ENCODE measurements at places on chromosomes 11 and 22. TPM values are rescaled to one million over a fixed set of nuclear protein-coding genes. Genes with fewer than 3 reads are reported as not detected.

- H3K36me3 ChIP-seq, result no peaks in the 10 kb centered on the region
- H3K27ac ChIP-seq, result no peak overlapping the region
Measured at GRCh38 chr22:38734421-38735100, 21.2 kb downstream of the SUN2 start.

DNA sequence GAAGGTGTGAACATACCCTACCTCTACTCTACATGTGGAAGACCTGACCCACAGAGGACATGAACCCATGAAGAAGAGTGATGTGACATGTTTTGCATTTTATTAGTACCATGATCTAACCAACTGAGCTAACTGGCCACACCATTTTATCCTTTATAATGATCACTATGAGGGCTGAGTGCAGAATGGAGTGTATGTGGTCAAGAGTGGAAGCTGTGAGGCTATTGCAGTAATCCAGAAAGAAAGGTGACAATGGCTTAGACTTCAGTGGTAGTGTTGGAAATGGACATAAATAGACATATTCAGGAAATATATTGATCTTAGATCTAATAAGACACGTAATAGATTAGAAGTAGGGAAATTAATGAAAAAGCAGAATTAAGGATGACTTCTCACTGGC lies 3.8 kb downstream of the SRSF8 start:
- peaks cover 12% of the 10 kb centered on the region for H3K4me1 ChIP-seq
- H3K27me3 ChIP-seq, result no peaks in the 10 kb centered on the region
- DNase-seq, result no peak
- H3K36me3 ChIP-seq, result no peaks in the 10 kb centered on the region
- H3K4me3 ChIP-seq, result no peak overlapping the region

GRCh38 chr11:70270104-70270876 lies at the start of gene PPFIA1:
Gene PPFIA1, plus strand, starts transcription at chr11:70270690. Its CDS starts 1,483 bp downstream, at chr11:70272173.
- peak within 1 kb of the TSS; percentile 64 for H3K4me3 ChIP-seq
- DNase-seq, result peak; percentile 96
- H3K27ac ChIP-seq, result peak within 1 kb of the TSS; percentile 61
- H3K36me3 ChIP-seq, result no peaks in the 10 kb centered on the region

- H3K27me3 ChIP-seq, result no peaks in the 10 kb centered on the region
- no peaks in the 10 kb centered on the region for H3K4me1 ChIP-seq
- DNase-seq, result no peak
- H3K36me3 ChIP-seq, result no peaks in the 10 kb centered on the region
Measured at GRCh38 chr11:46894506-46894905, 23.8 kb downstream of the LRP4 start.

GRCh38 chr11:132859306-132859705 lies 673.0 kb downstream of the OPCML start:
- no peaks in the 10 kb centered on the region for H3K27me3 ChIP-seq
- no peak overlapping the region for H3K27ac ChIP-seq
- DNase-seq, result no peak
- H3K4me3 ChIP-seq, result no peak overlapping the region
- H3K36me3 ChIP-seq, result no peaks in the 10 kb centered on the region
- H3K4me1 ChIP-seq, result no peaks in the 10 kb centered on the region

DNA sequence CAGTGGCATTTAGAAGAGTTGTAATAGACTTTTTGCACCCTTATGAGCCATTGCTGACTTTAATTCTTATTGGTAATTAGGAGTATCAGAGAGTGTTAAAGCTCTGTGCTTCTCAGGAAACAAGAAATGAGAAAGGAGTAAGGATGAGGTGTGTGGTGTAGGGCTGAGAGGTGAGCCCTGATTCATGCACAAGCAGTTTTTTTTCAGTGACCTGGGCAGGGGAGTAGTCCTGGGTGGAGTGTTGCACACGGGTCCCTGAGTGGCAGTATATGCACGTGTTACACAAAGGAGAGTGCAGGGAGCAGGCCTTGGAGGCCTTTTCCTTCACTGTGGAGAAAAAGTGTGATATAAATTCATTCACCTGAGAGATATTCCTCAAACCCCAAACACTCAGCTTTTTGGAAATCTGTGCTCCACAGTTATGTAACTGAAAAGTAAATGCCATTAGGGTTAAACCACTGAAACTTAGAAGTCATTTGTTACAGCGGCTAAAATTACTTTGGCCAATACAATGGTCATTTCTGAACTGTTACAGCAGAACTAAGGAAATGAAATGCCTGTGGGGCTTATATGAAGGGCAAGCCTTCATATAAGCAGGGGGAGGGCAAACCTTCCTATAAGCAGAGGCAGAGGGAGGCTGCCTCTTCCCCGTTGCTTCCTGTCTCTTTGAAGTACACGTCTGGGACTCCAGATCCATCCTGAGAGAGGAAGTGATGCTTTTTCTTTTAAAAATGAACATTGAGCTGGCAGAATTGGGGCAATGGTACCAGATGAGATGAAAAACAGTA lies 62.6 kb upstream of the OLFML1 start:
- no peak overlapping the region for H3K4me3 ChIP-seq
- no peaks in the 10 kb centered on the region for H3K36me3 ChIP-seq
- no peak for DNase-seq
- H3K27ac ChIP-seq, result no peak overlapping the region

DNA sequence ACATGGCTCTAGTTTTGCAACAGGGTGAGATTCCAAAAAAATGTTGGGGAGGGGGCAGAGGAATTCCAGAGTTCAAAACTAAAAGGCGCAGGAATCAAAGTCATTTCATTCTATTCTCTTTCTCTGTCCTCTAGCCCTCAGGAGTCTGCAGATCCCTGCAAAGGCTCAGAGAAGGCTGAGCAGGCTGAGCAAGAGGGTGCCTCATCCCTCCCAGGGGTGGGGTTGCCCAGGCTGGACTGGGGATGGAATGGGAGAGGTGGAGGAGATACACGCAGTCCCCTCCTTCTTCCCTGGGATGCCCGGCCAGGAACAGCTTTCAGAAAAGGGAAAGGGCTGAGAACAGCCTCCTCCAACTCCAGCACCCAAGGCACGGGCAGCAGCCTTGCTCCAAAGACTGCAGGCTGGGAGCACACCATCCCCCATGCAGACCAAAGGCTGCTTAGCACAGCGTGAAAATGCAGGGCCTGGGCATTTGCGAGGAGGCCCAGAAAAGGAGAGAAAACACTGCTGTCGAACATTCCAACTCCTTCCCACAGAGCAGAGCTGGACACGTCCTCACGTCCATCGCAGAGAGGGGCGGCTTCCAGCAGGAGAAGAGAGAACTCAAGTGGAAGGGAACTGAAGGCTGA lies 51.8 kb downstream of the MN1 start:
- no peaks in the 10 kb centered on the region for H3K36me3 ChIP-seq
- H3K27me3 ChIP-seq, result no peaks in the 10 kb centered on the region
- DNase-seq, result no peak

GRCh38 chr22:47605886-47606285 lies 843.4 kb downstream of the TBC1D22A start:
- peak; percentile 5 for DNase-seq
- H3K4me1 ChIP-seq, result no peaks in the 10 kb centered on the region
- H3K27me3 ChIP-seq, result no peaks in the 10 kb centered on the region
- H3K4me3 ChIP-seq, result no peak overlapping the region

GRCh38 chr11:130721023-130721681 lies 195.1 kb downstream of the SNX19 start:
- H3K27ac ChIP-seq, result no peak overlapping the region
- DNase-seq, result no peak
- H3K4me1 ChIP-seq, result peaks cover 3% of the 10 kb centered on the region
- no peak overlapping the region for H3K4me3 ChIP-seq
- H3K36me3 ChIP-seq, result no peaks in the 10 kb centered on the region
- H3K27me3 ChIP-seq, result no peaks in the 10 kb centered on the region

DNA sequence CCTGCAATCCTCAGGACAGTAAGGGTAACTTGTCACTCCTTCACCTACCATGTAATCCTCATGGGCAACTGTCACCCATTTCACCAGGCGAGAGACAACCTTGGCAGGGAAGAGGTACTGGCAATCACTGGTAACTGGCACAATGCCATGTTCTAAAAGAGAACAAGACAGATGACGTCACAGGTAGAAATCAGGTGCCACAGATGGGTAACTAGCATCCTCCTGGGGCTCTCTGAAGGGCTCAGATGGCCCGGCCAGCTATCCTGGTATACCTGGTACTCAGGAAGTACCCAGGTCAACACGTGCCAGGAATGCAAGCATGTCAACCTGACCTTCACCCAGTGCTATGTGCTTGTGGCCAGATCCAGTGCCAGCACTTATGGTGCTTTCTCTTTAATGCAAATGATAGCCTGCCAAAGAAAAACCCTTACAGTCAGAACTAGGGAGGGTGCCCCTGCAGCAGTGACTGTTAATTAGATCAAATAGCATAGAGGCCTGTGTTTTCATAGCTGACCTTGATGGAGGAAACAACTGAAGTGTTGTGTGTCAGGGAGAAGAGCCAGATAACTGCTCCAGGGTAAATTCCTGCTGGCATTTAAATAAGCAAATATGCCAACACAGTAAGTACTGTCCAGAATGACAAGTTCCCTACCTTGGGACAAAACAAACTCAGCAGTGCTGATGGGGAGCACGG lies 36.2 kb downstream of the THOC5 start:
- no peaks in the 10 kb centered on the region for H3K36me3 ChIP-seq
- no peak overlapping the region for H3K4me3 ChIP-seq
- DNase-seq, result no peak
- no peaks in the 10 kb centered on the region for H3K4me1 ChIP-seq
- H3K27me3 ChIP-seq, result no peaks in the 10 kb centered on the region

DNA sequence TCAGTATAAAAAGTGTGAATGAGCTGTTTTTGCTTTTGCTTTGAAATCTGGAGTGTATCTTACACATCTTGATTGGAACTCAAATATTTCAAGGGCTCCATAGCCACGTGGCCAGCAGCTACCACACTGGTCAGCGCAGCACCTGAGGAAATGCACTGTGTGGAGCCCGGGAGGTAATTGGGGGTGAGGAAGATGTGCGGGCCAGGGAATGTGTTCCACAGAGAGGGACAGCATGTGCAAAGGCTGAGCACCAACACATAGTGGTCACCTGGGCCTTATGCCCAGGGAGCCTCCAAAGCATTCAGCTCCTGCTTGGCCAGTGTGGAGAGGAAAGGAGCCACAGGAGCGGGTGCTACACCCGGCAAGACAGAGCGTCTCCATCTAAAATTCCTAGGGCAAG lies 20.8 kb downstream of the RELT start:
- H3K36me3 ChIP-seq, result no peaks in the 10 kb centered on the region
- no peak for DNase-seq
- H3K4me1 ChIP-seq, result no peaks in the 10 kb centered on the region

GRCh38 chr11:85698195-85698594 lies 12.2 kb upstream of the CCDC89 start:
- H3K4me1 ChIP-seq, result no peaks in the 10 kb centered on the region
- H3K4me3 ChIP-seq, result no peak overlapping the region
- H3K27me3 ChIP-seq, result no peaks in the 10 kb centered on the region
- no peak overlapping the region for H3K27ac ChIP-seq
- no peak for DNase-seq
- no peaks in the 10 kb centered on the region for H3K36me3 ChIP-seq

DNA sequence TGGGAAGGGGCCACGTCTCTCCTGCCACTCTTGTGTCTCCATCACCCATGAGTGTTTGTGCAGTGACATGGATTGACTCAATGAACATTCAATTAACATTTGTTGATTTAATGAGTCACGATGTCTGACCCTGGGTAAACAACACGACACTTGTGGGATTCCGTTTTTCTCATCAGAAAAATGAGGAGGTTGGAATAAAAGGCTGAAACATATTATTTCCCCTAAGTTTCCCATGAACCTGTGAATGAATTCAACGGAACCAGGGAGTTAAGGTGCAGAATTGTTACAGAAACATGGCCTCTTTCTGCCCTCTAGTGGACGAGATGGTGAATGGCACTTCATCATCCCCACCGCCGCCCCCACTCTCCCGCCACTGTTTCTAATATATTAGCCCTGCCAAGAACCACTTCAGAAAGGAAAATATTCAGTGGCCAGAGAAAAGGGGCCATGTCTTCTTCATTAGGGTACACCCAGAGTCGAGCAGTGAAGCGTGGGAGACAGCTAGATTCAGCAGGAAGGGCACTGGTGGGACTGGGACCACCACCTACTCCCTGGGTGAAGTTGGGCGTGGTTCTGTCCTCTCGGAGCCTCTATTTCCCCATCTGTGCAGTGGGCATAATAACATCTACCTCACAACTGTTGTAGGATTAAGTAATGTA lies 46.3 kb upstream of the SYT13 start:
- H3K27ac ChIP-seq, result peak overlapping the region; percentile 31
- peak; percentile 45 for DNase-seq
- H3K27me3 ChIP-seq, result no peaks in the 10 kb centered on the region
- no peaks in the 10 kb centered on the region for H3K36me3 ChIP-seq

GRCh38 chr11:10328314-10329098 lies 23.6 kb downstream of the ADM start:
- no peak overlapping the region for H3K27ac ChIP-seq
- no peaks in the 10 kb centered on the region for H3K27me3 ChIP-seq
- no peak for DNase-seq

DNA sequence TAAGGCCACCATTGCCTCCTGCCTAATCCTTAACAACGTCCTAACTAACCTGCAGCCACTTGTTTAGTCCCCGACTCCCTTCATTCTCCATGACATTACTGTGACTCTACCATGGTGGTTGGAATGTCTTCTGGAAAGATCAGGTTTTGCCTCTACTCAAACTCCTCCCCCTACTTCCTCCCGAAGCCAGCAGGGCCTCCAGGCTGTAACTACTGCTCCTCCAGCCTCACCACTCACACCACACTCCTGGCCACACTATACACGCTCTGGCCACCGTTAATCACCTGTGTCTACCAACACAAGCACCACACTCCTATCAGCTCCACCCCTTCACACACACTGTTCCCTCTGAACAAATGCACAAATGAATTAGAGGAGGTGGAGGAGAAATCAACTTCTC lies 69.2 kb downstream of the PACSIN2 start:
- H3K27me3 ChIP-seq, result no peaks in the 10 kb centered on the region
- peaks cover 18% of the 10 kb centered on the region for H3K4me1 ChIP-seq
- no peaks in the 10 kb centered on the region for H3K36me3 ChIP-seq
- H3K4me3 ChIP-seq, result no peak overlapping the region
- no peak for DNase-seq
- no peak overlapping the region for H3K27ac ChIP-seq

- no peak overlapping the region for H3K4me3 ChIP-seq
- no peaks in the 10 kb centered on the region for H3K27me3 ChIP-seq
- no peak overlapping the region for H3K27ac ChIP-seq
- H3K36me3 ChIP-seq, result no peaks in the 10 kb centered on the region
- peak; percentile 89 for DNase-seq
Measured at GRCh38 chr11:1882265-1883238, 9.1 kb downstream of the PRR33 start.

GRCh38 chr22:41561788-41562187 lies 978 bp downstream of the CSDC2 start:
- H3K27me3 ChIP-seq, result no peaks in the 10 kb centered on the region
- H3K4me3 ChIP-seq, result peak overlapping the region; percentile 61
- peaks cover 23% of the 10 kb centered on the region for H3K4me1 ChIP-seq
- DNase-seq, result peak; percentile 62
- H3K36me3 ChIP-seq, result no peaks in the 10 kb centered on the region
- peak overlapping the region; percentile 77 for H3K27ac ChIP-seq

The PHLDA2 gene
- 4.4 TPM for polyA plus RNA-seq

The LGALS12 gene
- polyA plus RNA-seq, result 28.7 TPM

The CBX7 gene
- polyA plus RNA-seq, result 40.7 TPM

The OR5D18 gene
- not detected for polyA plus RNA-seq

All from ovary (tissue), 10 donors.